ENCODE measurements at places on chromosomes 4 and X. TPM values are rescaled to one million over a fixed set of nuclear protein-coding genes. Genes with fewer than 3 reads are reported as not detected.

The IL21 gene
- total RNA-seq, result not detected

GRCh38 chrX:3518870-3519269 lies 172.4 kb upstream of the MXRA5 start:
- DNase-seq, result no peak

The DSPP gene
- not detected for total RNA-seq

The VCX3A gene
- total RNA-seq, result 0.28 TPM

The TENM3 gene
- 1.4 TPM for total RNA-seq

The SPINK2 gene
- total RNA-seq, result not detected

The COX7B2 gene
- not detected for total RNA-seq

DNA sequence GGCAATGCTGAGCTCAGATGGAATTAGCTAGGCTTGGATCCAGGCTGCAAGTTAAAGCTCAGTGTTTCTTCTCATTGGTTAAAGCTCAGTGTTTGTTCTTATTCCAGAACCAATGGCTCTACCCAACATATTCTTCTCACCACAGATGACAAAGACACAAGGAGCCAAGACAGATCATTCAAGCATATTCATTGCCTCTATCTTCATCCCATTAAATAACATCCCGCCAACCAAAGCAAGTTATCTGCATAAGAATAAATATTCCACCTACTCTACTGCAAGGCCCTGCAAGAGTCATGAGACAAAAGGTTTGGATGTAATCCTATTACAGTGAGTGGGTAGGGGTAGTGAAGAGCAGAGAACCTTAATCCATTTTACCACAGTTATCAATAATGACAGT lies 766.5 kb downstream of the C4orf33 start:
- no peak for DNase-seq

The PLAC8 gene
- 6.8 TPM for total RNA-seq

GRCh38 chr4:181569553-181569952 lies 673.6 kb upstream of the TENM3 start:
- DNase-seq, result no peak

DNA sequence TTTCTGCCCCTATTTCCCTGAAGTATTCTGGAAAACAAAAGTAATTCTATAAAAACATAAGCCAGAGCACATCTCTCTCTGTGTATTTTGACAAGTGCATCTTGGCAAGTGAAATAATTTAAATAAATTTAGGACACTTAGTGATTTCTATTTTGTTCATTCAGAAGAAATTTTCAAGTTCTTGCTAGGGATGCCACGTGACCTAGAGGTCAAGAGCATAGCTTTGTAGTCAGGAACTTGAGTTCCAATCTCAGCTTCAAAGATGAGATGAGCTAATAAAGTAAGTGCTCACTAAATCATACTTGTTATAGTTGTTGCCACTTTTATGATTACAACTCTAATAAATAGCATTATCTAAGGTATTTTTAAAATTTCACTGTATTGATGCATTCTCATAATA lies 13.8 kb downstream of the KDR start:
- DNase-seq, result no peak

GRCh38 chr4:108398316-108398715 lies 222.1 kb upstream of the RPL34 start:
- DNase-seq, result no peak

The ADH7 gene
- total RNA-seq, result not detected

DNA sequence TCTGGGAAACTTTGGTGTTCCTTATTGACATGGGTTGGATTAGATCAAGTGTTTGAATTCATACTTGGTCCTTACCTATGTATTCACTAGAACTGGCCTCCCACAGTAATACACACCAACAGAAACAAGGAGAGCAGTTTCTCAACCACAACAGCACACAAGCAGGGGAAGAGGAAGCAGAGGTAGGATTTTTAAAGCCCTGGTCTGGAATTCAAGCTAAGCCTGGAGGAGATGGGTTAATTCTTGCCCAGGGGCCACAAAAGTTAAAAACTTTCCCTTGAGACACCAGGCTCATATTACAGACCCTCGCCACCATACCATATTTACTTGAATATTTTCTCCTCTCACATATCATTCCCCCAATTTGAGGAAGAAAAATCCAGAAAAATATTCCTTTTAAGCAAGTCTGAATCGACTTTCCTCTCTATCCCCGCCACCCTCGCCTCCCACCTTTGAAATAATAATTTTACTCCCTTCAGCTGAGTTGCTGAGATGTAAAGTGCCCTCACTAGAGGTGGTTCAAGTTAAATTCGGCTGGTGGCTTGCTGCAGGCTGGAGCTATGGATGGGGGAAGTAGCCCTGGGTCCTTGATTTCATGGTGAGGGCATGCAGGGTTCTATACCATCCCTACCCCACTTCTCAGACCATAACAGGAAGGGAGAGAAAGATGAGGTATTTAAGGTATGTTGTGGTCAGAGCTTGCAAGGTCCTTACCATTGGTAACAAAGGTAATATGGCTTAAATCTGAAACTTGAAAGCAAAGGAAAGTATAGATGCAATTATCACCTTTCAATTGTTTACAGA lies 440.2 kb downstream of the INPP4B start:
- DNase-seq, result no peak

- DNase-seq, result no peak
Observed at GRCh38 chrX:101287402-101287801, 3.7 kb downstream of the TAF7L start.

GRCh38 chr4:76011018-76011670 lies 3.8 kb upstream of the CXCL9 start:
- no peak for DNase-seq

The ELMOD2 gene
- 18.6 TPM for total RNA-seq

DNA sequence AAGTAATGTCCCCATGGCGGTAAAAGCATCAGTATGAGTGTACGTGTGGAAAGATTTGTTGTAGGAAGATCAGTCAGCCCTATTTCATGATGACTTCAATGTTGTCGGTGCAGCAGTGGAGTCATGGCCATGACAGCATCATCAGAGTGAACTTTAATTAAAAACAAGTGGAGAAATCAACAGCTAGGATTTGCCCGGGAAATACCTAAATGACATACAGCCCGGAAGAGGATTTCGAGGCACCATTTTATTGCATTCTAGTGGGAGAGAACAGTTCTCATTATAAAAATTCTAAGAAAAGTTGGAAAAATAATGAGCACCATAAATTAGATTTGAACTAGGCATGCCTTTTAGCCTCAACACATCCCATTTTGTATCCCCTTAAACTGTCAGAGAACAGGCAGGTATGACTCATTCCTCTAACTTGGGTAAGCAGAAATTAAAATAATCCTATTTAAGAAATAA lies 170.1 kb downstream of the SHROOM3 start:
- no peak for DNase-seq

GRCh38 chr4:31194823-31195222 lies 474.7 kb downstream of the PCDH7 start:
- DNase-seq, result no peak

The TSPAN6 gene
- 35.2 TPM for total RNA-seq

GRCh38 chrX:40076750-40077575 lies 20.8 kb downstream of the BCOR start:
- no peak for DNase-seq

The TREX2 gene
- total RNA-seq, result 0.23 TPM

The TMEM150C gene
- 8.1 TPM for total RNA-seq

The STPG2 gene
- 0.38 TPM for total RNA-seq

GRCh38 chr4:82975792-82976191 lies 34.8 kb downstream of the LIN54 start:
- no peak for DNase-seq

The F8A3 gene
- total RNA-seq, result 16.4 TPM

DNA sequence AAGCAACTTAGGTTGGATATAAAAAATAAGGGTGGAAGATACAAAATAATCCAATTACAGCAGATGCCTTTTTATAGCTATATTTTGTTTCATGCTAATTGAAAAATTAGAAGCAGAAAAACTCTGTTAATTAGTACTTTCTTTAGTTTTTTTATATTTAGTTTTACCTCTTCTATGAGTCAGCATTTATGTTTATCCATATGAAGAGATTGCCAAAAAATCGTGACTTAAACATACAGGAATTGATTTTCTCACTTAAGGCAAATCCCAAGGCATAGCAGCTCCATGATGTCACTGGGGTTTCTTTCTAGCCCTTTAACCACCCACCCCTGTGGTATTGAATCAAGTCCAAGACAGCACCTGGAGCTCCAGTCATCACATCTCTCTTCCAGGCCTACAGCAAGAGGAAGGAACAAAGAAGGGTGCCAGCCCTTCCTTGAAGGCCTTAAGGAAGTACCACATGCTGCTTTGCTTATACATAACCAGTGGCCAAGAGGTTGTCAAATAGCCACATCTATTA lies 365.8 kb upstream of the TENM3 start:
- DNase-seq, result no peak

- DNase-seq, result no peak
Observed at GRCh38 chrX:63746278-63746677, 38.7 kb downstream of the ARHGEF9 start.

GRCh38 chrX:133868682-133869081 lies 116.7 kb downstream of the GPC3 start:
- no peak for DNase-seq

- DNase-seq, result no peak
Observed at GRCh38 chr4:6984612-6985425, 58.4 kb upstream of the TADA2B start.

The INTS12 gene
- 8.3 TPM for total RNA-seq

- peak; percentile 79 for DNase-seq
Observed at GRCh38 chrX:102720237-102721168, at the start of gene GPRASP3. Gene GPRASP3, plus strand, starts transcription at chrX:102720743. Its CDS starts 28,253 bp downstream, at chrX:102748996.

The SUPT20HL1 gene
- not detected for total RNA-seq

The PYURF gene
- 40.9 TPM for total RNA-seq

The C4orf50 gene
- not detected for total RNA-seq

- DNase-seq, result no peak
Observed at GRCh38 chr4:44646151-44646550, 5.3 kb downstream of the YIPF7 start.

Measured in left lobe of liver (tissue), 2 donors.